CD4-positive, alpha-beta T cell treated with Interleukin-17A for 1 hour (primary cell): ENCODE measurements at places on chromosomes 7 and 10.

DNA sequence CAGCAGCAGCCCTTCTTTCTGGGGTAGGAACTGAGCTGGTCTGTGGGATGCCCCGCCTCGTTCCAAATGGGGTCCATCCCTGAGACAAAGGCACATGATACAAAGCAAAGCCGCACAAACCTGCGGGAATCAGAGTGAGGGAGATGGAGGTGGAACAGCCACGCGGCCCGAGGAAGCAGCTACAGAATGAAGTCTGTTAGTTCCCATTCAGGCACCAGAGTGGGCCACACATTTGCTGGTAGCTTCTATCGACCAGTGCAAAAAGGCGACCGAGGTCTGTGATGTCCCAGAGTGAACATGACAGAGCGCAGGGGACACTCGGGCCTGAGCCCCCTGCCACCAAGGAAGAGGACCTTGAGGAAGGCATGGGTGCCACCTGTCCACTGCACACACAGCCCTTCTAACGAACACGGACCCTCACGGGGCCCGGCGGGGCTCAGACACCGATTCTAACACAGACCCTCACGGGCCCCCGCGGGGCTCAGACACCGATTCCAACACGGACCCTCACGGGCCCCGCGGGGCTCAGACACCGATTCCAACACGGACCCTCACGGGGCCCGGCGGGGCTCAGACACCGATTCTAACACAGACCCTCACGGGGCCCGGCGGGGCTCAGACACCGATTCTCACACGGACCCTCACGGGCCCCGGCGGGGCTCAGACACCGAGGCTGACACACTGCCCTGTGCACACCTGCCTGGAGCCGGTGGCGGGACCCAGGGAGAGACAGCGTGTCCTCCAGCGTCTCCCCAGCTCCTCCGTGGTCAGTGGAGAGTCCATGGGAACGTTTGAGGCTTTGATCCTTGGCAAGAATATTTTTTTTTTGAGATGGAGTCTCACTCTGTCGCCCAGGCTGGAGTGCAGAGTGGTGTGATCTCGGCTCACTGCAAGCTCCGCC is 32.8 kb upstream of the FAM20C start:
- no peak for DNase-seq

DNA sequence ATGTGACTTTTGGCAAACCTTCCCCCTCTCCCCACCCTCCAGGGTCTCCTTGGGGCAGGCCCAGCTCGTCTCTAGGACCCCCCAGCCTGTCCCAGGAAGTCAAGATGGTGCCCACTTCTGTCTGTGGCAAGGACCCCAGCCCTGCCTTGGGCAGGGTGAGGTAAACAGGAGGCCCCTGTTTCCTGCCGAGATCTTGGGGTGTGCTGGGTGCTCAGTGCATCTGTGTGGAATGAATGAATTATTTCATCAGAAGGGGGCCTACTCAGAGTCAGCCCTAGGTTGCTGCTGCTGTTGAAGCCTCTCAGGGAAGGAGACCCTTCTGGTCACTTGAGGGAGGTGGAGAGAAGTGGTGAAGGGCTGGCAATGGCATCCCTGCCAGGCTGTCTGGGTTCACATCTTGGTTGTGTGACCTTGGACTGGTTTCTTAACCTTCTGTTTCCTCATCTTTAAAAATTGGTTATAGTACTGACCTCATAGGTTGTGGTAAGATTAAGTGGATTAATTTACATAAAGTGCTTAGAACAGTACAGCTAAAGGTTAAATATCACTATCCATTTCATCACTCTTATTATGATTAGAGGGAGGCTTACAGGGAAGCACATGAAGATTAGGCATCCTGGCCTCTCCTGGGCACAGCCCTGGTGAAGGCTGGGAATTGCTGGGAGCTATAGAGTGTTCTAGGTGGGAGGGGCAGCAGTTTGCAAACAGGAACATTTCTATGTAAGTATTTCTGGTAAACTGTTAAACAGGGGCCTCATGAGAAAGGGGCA is 67.7 kb downstream of the ZMIZ1 start:
- no peak for DNase-seq

GRCh38 chr10:789831-790701 is 100.6 kb upstream of the DIP2C start:
- no peak for DNase-seq

- DNase-seq = no peak
Observed at GRCh38 chr10:22690614-22691431, 23.6 kb downstream of the PIP4K2A start.

DNA sequence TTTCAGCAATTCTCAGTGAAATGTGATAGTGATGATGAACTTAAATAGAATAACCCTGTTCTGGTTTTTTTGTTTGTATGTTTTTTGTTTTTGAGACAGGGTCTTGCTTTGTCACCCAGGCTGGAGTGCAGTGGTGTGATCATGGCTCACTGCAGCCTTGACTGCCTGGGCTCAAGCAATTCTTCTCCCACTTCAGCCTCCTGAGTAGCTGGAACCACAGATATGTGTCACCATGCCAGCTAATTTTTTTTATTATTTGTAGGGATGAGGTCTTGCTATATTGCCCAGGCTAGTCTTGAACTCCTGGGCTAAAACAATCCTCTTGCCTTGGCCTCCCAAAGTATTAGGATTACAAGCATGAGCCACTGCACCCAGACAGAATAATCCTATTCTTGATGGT is 14.3 kb upstream of the COL17A1 start:
- no peak for DNase-seq

DNA sequence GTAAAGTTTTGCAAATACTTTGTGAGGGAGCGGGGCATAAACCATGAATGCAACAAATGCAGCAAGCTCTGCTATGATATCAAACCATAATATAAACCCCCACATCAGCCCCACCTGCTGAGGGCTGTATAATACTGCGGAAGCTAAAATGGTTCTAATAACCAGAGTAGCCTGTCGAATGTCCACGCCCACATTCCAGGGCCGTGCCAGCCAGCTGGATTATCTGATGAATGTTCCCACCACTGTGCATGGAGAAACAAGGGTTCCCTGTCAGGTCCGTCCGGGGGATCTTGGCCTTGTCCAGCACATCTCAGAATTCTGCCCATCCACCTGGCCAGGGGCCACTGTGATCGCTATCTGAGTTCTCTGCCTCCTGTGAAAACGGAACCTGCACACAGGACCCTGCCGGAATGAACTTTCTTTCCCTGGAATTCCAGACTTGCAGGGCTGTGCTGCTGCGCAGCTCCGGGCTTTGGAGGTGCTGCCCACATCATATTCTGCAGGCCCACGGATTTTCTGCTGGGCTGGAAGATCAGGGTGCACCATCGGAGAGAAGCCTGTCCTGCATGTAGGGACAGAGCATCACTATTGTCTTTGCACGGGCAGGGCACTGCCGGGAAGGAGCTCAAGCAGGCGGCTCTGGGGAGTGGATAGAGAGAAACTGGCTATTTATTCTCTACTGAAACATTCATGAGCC is 77.0 kb upstream of the GNA12 start:
- DNase-seq = no peak

DNA sequence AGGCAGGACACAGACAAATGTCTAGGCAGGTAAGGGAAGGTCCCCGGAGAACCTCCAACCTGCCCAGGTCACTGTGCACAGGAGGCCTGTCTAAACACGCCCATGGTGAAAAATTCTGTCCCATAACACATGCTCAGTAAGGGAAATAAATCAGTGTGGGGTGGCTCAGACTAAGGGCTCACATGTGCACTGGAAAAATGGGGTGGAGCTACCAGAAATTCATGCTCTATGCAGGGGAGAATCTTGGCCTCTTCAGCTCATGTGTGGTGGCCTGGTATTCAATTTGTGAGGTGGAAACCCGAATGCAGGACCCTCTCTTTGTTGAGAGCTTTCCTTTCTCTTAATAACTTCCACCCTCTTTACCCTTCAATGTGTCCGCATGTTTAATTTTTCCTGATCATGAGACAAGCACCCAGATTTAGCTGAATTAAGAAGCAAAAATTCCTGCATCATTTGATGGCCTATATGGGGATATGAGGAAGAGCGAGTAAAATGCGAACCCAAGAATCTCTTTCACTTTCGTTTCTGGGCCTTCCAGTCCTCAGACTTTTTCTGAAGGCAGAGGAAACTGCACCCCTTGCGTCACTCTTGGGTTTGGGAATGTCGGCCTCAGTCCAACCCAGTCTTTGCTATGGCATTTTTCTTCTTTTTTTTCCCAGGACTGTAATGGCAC is 163.2 kb downstream of the DGKB start:
- DNase-seq = no peak

DNA sequence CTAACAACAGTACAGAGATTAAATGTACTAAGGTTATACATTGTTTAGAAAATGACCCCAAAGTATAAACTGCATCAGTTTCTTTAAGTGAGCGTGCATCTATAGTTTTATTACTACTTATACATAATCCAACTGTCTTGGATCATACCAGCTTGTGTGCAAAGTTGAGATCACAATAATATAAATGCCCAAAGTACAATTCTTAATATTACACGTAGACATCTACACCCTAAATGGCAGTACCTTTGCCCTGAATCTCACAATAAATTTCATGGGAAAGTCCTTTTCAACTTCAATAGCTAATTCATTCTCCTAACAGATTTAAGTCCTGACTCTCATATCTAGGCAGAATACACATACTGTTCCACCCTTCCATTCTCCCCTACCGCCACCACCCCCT is 11.8 kb downstream of the SCIN start:
- no peak for DNase-seq

DNA sequence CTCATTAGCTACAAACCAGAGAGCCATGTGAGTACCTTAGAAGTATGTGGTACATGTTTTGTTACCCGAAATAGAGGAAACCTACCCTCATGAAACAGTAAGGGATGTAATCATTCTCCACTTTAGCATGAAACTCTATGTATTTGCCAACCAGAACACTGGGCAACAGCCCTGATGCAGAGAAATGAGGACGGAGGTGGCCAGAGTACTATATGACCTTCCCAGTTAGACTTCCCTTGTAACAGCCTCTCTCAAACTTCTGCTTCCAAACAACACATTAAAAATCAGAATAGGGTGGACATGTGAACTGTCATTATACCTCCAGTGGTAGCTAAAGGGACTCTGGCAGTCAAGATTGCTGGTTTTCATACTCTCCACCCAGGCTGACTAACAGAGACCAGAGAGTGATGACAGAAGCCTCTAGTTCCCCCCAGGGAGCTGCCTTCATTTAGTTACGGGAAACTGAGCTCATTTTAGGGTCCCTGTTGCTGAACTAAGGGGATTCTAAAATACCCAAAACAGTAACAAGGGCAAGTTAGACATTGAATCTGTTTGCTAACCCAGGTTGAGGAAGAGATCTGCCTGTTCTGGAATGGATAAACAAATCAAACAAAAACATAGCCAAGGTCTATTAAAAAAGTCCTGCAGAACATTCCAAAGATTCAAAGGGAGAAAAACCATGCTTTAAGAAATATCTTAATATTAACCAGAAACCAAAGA is 83.1 kb downstream of the VPS41 start:
- no peak for DNase-seq

DNA sequence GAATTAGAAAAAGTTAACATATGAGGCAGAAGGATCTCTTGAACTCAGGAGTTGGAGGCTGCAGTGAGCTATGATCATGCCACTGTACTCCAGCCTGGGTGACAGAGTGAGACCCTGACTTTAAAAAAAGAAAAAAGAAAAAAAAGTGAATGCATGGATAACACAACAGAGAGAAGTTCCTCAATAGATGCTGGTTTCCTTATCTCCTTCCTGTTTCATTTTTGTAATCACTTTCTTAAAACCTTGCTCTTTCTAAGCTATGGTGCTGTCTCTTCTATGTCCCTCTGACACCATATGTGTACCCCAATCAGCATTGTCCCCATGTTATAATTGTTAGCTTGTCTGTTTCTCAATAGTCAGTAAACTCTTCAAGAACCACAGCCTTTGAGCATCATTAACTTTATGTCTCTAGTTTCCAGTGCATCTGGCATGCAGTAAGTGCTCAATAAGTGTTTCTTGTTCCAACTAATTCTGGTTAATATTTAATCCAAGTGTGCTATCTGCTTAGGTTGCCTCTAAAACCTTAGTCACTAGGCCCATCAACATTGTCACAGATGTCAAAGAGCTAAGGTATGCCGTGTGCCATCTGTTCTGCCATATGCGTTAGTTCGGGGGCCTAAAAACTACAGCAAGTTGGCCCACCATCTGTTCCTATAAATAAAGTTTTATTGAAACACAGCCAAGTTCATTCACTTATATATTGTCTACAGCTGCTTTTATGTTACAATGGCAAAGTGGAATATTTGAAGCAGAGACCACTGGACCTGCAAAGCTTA is 36.2 kb downstream of the MPP7 start:
- DNase-seq = no peak

DNA sequence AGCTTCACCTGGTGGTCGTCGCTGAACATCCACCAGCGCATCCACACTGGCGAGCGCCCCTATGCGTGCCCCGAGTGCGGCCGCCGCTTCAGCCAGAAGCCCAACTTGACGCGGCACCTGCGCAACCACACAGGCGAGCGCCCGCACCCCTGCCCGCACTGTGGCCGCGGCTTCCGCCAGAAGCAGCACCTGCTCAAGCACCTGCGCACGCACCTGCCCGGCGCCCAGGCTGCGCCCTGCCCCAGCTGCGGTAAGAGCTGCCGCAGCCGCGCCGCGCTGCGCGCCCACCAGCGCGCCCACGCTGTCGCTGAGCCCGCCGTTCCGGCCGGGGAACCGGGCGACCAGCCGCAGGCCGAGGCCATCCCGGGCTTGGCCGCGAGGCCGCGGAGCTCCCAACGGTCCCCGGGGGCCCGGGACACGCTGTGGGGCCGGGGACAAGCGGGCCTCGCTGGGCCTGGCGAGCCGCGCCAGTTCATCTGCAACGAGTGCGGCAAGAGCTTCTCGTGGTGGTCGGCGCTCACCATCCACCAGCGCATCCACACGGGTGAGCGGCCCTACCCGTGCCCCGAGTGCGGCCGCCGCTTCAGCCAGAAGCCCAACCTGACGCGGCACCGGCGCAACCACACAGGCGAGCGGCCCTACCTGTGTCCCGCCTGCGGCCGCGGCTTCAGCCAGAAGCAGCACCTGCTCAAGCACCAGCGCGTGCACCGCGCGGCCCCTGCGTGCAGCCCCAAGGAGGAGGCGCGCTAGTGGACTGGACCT is 18.4 kb downstream of the ZNF775 start:
- no peak for DNase-seq

GRCh38 chr7:12327922-12328321 is 75.7 kb downstream of the VWDE start:
- DNase-seq = no peak

DNA sequence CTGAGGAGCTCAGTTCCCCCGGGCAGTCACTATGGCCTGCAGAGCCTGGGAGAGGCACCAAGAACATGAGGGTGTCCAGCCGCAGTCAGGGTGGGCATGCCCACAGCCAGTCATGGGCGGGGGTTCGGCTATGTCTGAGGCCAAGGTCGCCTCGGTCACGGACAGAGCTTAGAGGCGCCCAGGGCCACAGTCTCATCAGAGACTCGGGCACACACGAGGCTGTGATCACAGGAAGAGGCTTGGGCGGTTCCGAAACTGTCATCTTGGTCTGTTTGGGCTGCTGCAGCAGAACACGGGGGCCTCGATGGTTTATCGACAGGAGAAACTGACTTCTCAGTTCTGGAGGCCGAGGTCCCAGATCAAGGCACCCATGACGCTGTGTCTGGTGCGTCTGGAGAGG is 9.7 kb downstream of the ADGRA1 start:
- DNase-seq = no peak

DNA sequence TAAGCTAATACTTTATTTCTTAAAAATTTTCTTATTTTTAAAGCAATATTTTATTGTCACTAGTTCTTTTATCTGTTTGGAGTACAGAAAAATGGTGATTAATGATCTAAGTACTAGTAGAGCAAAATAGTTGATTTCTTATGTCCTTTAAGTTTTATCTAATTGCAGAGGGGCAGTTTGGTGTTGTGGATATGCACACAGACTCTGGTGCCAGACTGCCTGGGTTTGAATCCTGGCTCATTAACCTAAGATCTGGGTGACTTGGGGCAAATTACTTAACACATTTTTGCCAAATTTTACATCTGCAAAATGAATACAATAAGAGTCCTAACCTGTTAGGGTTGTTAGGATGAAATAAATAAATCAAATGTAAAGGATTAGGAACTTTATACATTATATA is 10.7 kb upstream of the PRPS1L1 start:
- DNase-seq = no peak
